ENCODE measurements at places on chromosomes 6 and 20.
A peak's percentile ranks its signal among the peaks of the same experiment; 100 is the strongest.

DNA sequence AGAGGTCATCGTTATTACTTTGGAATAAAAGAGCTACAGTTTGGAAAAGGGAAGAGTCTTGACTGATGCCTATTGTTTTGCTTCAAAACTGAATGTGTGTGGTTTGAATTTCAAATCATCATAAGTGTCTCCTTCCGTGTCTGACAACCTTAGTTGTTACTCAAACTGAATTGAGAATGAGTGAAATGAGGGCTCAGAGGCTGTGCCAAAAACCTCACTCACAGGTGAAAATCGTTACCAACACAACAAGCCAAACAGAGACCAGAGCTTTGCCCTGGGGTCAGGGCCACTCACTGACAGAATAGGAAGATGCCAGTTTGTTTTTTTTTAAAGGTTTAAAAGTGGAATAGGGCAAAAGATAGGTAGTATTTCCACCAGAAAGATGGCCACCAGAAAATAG is 15.2 kb upstream of the SIRT5 start:
- no peak for DNase-seq

- peak; percentile 77 for DNase-seq
These were observed 18.9 kb downstream of the PCNA start for GRCh38 chr20:5100684-5101347.

DNA sequence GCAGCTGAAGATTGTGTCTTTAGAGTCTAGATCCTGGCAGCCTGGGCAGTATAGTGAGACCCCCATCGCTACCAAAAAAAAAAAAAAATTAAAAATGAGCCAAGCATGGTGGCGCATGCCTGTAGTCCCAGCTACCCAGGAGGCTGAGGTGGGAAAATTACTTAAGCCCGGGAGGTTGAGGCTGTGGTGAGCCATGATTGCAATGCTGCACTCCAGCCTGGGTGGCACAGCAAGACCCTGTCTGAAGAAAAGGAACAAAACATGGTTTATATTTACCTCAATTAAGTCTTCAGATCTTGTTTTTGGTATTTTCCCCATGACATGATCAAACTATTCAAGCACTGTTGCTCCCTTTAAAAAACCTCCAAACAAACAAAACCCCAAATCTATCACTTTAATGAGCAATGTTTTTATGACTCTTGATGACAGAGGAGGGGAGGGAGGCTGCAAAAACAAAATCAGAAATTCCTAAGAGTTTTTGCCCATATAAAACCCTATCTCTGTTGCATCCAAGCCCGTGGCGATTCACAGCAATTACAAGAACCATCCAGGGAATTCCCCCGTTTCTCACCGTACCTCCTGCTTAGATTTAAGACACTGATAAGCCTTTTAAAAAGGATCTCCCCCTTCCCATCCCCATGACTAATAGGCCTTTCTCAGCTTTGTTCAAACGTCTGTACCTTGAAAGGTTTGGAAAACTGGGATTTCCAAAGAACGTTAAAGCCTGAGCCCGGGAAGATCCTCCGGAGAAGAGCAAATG is 259.9 kb downstream of the BMP7 start:
- no peak for DNase-seq

DNA sequence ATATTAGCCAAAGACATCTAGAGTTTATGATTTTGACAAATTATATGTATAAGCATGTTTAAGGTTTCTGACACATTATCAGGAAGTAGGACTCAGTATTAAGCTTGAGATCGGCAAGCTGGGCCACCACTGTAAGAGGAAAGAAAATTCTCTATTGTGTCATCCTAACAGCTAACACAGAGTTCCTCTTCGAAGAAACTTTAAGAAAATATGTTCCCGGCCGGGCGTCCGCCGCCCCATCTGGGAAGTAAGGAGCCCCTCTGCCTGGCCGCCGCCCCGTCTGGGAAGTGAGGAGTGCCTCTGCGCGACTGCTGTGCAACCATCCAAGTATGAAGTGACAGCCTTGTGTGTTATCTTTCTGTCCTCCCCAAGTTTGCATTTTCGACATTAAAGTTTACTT is 23.0 kb downstream of the USP49 start:
- DNase-seq = no peak

- no peak for DNase-seq
These were observed 87.1 kb upstream of the SYNDIG1 start for GRCh38 chr20:24382331-24382730.

DNA sequence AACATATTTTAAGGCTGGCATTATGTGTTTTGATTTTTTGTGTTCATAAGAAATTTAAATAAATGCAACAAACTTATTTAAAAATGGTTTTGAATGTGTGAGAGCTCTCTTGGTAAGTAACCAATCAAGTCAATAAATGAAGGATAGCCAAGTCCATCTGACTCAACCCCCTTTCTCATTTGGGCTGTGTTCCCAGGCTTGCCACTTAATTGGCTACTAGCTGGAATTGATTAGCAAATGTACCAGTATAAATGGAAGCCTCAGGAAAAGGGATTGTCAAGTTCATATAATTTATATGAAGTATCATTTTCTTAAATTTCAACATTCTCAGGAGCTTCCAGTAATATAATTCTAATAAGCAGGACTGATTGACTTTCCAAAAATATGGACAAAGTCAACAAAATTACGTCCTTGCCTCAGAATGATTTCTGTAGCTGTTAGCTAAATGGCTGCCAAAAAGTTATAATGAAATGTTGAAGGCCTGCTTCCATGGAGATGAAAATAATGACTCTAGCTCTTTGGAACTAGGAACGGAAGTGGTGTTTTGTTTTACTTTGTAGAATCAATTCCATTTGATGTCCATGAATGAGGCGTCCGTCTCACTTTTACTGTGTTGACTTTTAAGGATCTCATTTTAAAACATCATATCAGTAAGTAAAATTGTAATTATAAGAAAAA is 614.9 kb downstream of the CDH26 start:
- no peak for DNase-seq

GRCh38 chr6:161870236-161870901 is 596.5 kb upstream of the AGPAT4 start:
- DNase-seq = no peak

GRCh38 chr20:57400821-57401564 is 9.8 kb downstream of the RBM38 start:
- no peak for DNase-seq

Data from activated CD4-positive, CD25-positive, alpha-beta regulatory T cell treated with anti-CD3 and anti-CD28 coated beads, Interleukin-2, amount 50 U/mL, for 72 hours (primary cell).